ENCODE measurements at places on chromosomes 5 and 9.

DNA sequence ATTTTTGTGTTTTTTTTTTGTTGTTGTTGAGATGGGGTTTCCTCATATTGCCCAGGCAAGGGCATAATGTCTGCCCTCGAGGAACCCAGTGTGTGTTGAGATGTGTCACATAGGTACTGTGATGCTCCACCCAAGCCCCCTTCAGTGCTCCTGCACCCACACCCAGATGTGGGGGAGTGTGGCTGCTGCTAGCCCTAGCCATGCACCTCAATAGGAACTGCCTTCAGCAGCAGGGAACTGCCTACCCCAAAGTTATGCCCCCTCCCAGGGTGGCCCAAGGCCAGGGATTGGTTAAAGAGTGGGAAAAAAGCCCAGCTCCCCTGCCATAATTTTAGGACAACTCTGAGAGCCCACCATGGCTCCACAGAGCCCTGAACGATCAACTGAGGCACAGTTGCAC is 33.3 kb upstream of the EPB41L4B start:
- no peak for DNase-seq

- DNase-seq, result no peak
Observed at GRCh38 chr9:616694-617093, 224.8 kb upstream of the DMRT1 start.

DNA sequence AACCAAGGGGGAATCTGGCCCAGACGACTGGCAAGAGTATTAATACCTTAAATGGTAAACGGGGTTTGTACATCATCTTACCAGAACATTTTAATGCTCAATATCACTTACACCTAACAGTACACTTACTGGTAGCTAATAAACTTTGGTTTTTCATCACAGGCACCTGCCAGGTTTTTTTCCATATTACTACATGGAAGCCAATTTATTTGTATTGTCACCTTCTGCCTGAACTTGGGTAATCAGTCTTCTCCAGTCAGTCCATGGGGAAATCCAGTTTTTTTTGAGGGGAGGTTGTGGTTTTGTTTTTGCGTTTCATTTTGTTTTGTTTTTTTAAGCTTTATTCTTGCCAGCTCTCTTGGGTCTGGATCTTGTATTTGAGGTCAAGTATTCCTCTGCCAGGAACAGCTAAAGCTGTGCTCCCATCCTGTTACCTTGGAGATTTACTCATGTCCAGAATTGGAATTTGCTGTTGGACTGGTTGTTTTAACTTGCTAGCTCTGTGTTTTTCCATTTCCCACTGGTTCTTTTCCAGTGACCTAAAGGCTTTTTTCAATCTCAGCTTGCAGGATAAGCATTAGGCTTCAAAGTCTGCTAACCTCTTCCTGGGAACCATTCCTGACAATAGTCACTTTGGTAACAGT is 11.1 kb upstream of the NADK2 start:
- no peak for DNase-seq

DNA sequence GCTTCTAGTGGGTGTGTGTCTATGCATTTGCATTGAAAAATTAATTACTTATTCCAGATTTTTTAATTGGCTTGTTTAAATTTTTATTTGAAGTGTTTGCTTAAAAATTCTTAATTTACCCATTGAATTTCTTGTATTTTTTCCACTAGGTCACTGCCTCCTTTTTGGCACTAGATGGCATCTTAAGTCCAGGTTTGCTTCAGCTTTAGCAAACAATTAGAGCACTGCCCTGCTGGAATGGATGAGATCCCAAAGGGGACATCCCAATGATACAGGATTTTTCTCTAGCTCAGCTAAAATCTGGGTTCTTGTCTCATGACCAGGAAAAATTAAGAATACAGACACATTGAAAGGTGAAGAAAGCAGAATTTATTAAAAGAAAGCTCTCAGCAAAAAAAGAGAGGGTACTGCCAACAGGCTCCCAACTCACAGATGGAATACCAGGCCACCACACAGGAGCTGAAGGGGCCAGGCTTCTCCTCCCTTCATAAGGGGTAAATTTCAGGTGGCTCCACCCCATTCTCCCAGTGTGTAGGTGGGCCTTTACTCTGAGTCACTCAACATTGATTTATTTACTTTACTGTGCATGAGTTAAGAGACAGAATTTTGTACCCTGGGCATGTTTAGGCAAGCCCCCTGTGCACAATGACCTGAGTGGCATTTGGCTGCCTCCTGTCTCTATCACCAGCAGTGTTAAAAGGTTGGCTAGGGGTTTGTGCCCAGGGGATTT is 532.4 kb downstream of the ANXA1 start:
- DNase-seq, result peak; percentile 62

DNA sequence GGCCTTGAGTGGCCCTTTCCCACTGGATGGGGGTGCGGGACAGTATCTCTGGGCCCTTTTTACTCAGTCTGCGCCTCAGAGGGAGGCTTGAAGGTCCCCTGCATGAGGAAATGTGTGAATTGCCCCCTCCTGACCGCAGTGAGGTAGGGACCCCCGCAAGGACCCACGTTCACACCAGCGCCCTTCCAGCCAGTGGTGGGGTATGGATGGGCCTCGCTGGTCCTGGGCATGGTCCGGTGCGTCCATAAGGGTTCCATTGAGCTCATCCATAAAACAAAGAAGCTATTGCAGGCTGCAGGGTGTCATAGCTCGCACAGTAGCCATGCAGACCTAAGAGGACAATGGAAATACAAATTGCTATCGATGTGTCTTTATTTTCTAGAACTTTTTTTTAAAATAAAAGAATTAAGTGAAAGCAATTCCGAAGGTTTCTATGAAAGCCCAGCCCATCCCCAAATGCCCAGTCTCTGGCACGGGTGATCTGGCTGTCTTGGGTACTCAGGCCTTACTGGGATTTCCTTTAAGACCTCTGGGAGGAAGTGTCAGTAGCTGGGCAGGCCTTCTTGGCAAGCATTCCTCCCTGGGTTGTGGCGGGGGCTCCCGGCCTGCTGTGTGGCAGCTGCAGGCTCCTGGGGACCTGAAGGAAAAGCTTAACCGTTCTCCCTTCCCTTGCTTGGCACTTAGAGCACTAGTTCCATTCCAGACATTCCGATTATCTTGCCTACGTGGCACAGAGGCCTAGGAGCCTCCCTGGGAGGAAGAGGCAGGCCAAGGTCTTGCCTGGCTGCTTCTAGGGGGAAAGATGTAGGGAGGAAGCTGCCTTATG is 1.5 kb upstream of the SEMA5A start:
- peak; percentile 69 for DNase-seq

- peak; percentile 79 for DNase-seq
Observed at GRCh38 chr5:180611140-180611850, 20.0 kb upstream of the SCGB3A1 start.

GRCh38 chr9:126112135-126112720 is 214.4 kb upstream of the MVB12B start:
- DNase-seq, result no peak

- no peak for DNase-seq
Observed at GRCh38 chr5:16238018-16238417, 58.4 kb upstream of the MARCHF11 start.

- peak; percentile 78 for DNase-seq
Observed at GRCh38 chr5:26192486-26192885, 845.9 kb downstream of the CDH9 start.

DNA sequence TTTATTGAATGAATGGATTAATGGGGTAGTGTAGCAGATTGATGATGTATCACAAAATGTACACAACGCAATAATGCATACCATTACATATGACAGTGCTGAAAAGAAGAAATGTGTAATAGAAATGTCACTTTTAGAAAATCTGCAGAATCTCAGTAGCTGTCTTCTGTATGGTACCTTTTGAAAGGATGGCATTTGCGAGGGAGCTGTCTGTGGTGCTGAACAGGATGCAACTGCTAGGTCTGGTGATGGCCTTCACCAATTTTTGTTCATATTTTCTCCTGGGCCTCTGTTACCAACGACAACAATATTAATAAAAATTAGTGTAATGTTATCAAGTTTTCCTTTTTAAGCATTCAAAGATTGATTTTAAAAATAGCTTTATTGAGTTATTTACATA is 36.2 kb upstream of the OTULIN start:
- peak; percentile 40 for DNase-seq

- DNase-seq, result no peak
Observed at GRCh38 chr5:6574111-6574510, 58.7 kb downstream of the NSUN2 start.

DNA sequence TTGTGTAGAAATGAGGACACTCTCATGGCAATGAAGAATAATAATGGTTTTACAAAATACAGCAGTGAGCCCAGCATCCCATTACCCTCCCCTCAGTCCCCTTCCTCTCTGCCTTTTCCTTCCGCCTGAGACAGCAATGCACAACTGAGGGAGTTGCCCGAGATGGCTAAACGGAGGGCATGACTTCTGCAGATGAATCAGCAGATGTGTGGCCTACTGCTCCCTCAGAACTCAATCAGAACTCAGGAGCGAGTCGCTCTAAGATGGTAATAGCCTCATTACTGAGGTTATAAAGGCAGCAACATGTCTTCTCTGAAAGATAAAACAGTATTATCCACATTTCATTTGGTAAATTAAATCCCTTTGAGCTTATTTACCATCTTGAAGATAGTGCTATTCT is 326.6 kb downstream of the ENC1 start:
- DNase-seq, result peak; percentile 32

GRCh38 chr9:35756275-35757225 is 2.5 kb upstream of the MSMP start:
- DNase-seq, result no peak

GRCh38 chr9:69168709-69169217 is 5.3 kb upstream of the TJP2 start:
- DNase-seq, result no peak

DNA sequence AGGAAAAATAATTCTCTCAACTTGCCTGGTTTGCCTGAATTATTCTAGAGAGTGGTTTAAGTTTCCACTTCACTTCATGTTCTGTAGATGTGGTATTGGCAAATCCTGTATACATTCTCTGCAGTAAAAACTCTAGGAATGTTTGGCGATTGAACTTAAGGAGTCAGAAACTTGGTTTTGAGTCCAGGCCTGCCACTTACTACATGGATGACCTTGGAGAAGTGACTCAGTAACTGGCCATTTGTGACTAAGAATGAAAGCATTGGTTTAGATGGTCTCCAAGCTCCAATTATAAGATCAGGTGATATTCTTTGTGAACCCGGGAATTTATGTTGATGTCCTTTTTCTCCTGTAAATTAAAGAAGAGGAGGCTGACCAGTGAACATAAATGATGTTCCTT is 233.8 kb downstream of the GAS1 start:
- peak; percentile 78 for DNase-seq

GRCh38 chr9:97524424-97524823 is 23.0 kb downstream of the TMOD1 start:
- DNase-seq, result no peak

DNA sequence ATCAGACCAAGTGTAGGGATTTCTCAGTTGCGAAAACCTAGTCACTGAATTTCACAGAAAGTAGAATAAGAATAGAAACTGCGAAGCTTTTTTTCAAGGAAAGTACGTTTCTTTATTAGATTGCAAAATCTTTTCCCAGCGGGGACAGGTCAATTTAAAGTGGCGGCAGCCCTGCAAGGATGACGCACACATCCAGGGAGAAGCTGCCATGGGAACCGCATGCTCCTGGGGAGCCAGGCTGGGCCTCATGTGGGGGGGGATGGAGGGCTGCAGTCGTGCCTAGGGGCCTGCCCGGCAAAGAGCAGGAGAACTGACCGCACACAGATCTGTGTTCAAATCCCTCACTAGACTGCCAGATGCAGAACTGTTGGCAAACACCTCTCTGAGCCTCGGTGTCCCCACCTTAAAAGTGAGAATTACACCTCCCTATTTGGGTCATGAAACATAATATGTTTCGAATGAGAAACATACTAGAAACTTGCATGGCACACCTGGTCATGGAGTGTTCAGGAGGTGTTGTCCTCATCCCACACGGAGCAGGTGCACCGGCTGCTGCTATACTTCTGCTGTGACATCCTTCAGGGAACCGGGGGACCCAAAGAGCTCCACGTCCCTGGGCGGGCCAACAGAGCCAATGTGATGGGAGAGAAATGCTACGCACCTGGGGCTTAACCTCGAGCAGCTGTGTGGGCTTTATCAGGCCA is 127.8 kb upstream of the PHYKPL start:
- no peak for DNase-seq

DNA sequence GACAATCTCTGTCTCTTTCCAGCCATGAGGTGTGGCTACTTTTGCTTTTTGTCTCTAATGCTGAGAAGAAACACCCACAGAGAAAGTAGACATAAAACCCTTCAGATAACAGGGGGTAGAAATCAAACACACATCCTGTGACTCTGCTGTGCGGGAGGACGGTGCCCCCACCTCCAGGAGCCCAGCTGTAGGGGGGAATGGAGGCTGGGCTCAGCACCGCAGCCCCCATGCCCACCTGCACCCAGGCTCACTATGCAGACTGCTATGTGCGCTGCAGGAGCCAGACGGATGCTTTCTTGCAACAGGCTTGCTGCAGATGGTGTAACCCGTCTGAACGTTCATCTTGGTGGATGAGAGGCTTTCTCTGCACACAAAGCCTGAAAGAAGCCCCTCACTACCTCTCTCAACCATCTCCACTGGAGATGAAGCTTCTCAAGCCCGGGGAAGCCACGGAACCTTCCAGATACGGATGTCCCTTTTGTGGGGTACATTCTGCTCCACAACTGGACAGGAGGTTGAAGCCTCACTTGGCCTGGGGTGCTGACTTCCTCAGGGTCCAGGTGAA is 207.2 kb downstream of the GADD45G start:
- DNase-seq, result no peak

- DNase-seq, result no peak
Observed at GRCh38 chr5:82355496-82355895, 77.3 kb upstream of the RPS23 start.

DNA sequence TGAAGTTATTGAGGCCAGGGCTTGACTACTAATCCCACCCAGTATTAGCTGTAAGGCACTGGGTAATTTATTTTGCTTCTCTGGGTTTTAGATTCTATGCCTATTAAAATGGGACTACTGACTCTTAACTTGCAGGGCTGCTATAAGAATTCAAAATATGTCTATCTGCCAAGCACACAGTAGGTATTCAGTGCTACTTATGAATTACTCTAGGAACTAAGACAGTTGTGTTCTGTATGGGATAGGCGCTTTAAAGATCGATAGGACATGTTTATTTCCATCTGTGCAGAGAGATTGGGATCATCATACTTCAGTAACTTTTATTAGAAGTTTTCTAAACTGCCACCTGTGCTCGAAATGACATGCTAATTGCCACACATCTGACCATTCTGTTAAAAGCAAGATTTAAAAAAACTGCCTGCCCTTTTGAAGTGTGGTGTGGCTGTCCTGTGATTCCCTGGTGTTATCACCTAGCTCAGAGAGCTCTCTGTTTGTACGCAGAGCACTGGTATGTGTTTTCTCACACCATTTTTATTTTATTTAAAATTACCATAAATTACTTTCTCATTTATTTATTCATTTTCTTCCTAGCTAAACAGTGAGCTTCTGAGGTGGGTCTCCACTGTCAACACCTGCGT is 58.7 kb downstream of the FYB1 start:
- DNase-seq, result no peak

DNA sequence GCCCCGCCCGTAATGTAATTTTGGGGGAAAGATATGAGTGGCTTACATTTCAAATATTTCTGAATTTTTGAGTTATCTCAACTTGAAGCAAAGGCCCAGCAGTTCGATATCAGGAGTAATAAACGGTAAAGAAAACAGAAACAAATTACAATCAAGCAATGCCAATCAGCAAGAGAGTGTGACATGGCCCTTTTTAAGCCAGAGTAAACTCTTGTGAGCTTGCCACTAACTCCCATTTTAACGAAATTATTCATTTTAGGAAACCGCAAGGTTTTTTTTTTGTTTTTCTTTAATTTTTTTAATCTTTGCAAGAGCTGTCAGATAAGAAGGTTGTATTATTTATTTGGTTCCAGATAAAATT is 17.6 kb upstream of the CDK7 start:
- DNase-seq, result no peak

All from HT1080 (cell line).